ENCODE measurements at places on chromosomes 1 and 21.

DNA sequence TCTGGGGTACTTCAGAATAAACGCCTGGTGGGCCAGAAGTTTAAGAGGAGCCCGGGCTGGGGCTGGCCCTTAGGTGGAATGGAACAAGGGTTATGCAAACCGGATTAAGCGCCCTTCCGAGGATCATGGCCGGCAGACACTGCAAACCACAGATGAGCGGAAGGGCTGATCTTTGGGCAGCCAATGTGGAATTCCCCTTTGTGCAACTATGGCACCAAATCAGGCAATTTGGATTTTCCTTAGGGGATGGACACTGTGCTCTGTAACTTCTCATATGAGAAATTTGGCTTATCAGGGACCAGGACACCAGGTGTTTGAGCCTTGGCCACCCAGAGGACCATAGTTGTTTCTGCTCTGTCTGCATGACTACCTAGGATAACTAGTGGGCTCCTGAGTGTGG, 5.7 kb upstream of the IL10 start:
- no peak for DNase-seq

DNA sequence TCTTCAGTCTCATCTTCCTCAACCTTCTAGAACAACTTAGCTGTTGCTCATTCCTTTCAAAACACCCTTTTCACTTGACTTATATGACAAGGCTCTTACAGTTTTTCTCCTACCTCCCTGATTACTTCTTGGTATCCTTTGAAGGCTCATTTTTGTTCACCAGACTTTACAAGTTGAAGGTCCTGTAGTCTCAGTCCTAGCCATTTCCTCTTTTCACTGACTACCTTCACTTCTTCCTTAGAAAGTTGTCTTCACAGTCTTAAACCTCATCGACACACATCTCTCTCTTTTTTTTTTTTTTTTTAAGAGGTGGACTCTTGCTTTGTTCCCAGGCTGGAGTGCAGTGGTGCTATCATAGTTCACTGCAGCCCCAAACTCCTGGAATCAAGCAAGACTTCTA, 6.6 kb upstream of the TP53BP2 start:
- no peak for DNase-seq

DNA sequence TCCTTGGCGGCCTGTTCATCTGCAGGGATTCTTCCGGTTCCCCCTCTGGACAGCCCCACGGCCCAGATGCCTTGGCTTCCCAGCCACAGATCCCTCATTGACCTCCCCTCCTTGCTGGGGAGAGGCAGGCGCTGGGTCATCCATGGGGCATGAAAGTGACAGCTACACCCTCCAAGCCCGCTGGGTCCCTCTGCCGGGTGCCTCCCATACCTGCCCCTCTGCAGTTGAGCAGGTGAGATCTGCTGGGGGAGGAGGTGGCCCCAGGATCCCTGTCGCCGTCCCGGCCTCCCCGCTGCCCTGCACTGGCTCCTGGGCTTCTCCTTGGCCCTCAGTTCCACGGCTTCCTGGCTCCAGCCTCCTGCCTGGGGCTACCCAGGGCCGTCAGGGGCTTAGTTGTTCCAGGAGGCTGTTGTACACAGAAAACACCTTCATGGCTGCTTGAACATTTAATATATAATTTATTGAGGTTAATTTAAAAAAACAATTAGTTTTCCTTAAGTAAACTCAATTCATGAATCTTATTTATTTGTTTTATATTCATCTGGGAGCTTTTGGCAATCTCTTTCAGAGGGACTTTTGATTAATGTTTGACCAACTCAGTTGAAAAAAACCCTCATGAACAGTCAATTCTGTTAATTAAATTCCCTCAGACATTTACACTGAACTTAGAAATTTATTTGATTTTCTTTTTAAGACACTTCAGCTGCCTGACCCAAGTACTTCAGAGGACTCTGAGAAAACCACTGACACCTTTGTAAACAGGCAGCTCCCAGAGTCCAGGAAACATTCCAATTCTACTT, 67.6 kb upstream of the ABCG1 start:
- no peak for DNase-seq

DNA sequence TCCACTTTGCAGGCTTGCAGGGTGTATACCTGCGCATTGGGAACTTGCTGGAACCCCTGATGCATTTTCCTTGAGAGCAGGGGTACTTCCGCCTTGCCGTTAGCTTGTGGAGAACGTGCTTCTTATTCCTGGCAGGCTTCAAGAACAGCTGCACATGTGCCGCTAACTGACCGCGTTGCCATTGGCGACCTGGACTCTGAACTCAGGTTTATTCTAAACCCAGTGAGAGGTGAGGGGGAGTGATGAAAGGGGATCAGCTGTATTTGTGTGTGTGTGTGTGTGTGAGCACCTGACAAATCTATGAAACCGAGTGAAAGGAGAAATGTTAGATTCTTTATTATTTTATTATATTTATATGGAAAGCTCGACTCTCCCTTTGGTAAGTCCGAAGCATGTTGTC, 128.6 kb downstream of the HUNK start:
- no peak for DNase-seq

- no peak for DNase-seq
These were observed 81.7 kb upstream of the PGBD5 start for GRCh38 chr1:230507666-230508402.

- no peak for DNase-seq
These were observed 344.1 kb downstream of the DISC1 start for GRCh38 chr1:231970684-231971083.

DNA sequence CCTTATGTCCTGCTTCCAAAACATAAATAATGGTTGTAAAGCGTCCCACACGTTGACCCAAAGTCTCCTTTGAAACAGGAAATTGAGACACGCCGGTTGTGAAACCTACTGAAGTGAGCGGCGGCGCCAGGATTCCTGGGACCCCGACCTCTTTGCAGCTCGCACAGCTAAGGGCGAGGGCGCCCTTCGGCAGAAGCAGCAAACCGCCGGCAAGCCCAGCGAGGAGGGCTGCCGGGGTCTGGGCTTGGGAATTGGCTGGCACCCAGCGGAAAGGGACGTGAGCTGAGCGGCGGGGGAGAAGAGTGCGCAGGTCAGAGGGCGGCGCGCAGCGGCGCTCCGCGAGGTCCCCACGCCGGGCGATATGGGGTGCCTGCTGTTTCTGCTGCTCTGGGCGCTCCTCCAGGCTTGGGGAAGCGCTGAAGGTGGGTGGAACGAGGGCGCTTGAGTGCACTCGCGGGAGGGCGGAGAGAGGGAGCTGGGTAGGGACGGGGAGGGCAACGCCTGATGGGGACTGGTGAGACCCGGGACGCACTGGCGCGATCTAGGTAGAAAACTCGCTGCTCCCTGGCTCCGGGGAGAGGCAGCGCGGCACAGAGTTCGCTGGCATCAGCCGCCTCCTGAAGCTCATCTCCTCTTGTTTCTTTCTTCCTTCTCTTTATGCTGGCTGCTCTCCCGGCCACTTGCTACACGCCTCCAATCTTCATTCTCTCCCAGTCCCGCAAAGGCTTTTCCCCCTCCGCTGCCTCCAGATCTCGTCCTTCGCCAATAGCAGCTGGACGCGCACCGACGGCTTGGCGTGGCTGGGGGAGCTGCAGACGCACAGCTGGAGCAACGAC, at the start of gene CD1D:
TSS of gene CD1D (plus strand) at position 155 of the 836 bp plus-strand sequence. CDS start at position 362, 207 bp downstream.
- no peak for DNase-seq

GRCh38 chr1:234716908-234717375, 107.0 kb upstream of the IRF2BP2 start:
- DNase-seq, result no peak

- DNase-seq, result no peak
These were observed at the start of gene HYI for GRCh38 chr1:43453442-43454269. Gene HYI, minus strand, starts transcription at chr1:43453931. Its CDS starts 138 bp downstream, at chr1:43453793.

GRCh38 chr1:241411776-241412338, 54.9 kb upstream of the RGS7 start:
- no peak for DNase-seq

DNA sequence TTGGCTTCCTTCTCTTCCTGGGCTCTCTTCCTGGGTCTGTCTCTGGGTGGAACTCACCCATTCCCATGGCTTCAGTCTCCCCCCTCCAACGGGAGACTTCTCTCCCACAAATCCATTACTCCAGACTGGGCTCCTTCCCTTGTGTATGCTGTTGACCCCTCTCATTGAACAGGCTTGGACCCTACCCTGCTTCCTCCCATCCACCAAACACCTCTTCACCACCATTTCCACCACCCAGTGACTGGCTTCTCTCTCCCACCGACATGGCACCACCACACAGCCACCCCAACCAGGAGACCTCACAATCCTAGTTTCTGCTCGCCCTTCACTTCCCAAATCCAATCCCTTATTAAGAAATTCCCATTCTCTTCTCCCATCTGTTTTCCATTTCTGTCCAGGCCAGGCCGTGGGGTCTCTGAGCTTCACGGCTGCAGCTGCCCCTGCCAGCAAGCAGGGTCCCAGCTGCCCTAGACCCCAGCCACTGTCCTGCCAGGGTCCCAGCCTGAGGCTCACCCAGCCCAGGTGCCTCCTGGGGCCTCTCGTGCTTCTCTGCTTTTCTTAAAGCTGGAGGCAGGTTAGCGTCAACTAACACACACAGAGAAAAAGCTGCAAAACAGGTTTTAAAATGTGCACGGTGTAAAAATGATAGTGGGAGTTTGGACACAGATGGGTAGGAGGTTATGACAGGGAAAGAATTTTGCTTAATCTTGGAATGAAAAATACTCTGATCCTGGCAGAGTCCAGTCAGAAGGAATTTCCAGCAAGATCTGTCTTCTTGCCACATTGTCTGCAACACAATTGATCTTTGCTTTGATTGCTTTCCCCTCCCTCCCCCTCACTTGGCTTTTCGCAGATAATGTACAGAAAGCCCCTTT, 383.8 kb upstream of the VAMP3 start:
- no peak for DNase-seq

- DNase-seq, result no peak
These were observed 22.0 kb upstream of the BCAR3 start for GRCh38 chr1:93703643-93704042.
